Ammon's horn (tissue), 1 donor: ENCODE measurements at places on chromosomes 3 and 15.

- no peak for DNase-seq
Measured at GRCh38 chr3:195033531-195034091, 237.3 kb downstream of the XXYLT1 start.

GRCh38 chr15:55241891-55242290, 45.1 kb upstream of the RSL24D1 start:
- no peak for DNase-seq

DNA sequence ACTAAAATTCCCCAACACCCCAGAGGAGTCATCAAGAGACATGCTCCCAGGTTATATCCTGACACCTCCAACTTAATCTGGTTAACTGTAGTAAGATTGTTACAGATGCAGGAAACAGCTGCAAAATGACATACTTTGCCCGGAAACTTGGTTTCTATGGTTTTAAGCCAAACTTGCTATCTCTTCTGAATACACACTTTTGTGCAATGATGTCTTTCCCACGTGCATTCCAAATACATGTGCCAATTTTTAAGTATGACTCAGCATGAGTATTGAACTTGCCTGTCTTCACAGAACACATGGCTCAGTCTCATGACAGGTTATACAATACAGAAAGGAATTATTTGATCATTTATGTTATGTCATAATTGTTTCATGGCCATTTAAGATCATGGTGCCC, 207.0 kb upstream of the DCBLD2 start:
- no peak for DNase-seq

DNA sequence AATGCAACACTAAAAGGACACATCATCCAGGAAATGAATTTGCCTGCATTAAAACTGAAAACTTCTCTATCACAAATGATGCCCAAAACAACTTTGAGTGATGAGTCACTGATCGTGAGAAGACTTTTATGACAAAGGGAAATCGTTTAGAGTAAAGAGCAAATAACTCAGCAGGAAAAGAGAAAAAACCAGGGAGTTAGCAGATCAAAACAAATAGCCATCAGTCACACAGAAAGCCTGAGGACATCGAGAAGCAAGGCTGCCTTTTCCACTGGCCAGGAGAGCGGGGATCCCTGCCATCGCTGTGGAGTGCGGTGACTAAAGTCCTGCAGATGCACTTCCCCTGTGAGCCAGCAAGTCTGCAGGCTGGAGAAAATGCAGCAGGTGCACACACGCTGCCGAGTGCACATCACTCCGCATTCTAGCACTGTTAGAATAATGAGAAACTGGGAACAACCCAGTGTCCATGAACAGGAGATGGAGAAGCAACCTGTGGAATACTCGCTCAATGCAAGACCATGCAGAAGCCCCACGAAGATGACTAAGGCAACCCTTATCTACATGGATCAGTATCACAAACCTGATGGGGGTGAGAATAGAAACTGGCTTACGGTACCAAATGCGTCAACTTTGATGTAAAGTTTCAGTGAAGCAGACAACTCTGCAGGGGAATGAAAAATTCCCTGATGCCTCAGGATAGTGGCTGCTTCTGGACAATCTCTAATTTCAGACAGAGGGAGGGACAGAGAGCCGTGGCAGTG, 86.4 kb downstream of the NSMCE3 start:
- DNase-seq = no peak

DNA sequence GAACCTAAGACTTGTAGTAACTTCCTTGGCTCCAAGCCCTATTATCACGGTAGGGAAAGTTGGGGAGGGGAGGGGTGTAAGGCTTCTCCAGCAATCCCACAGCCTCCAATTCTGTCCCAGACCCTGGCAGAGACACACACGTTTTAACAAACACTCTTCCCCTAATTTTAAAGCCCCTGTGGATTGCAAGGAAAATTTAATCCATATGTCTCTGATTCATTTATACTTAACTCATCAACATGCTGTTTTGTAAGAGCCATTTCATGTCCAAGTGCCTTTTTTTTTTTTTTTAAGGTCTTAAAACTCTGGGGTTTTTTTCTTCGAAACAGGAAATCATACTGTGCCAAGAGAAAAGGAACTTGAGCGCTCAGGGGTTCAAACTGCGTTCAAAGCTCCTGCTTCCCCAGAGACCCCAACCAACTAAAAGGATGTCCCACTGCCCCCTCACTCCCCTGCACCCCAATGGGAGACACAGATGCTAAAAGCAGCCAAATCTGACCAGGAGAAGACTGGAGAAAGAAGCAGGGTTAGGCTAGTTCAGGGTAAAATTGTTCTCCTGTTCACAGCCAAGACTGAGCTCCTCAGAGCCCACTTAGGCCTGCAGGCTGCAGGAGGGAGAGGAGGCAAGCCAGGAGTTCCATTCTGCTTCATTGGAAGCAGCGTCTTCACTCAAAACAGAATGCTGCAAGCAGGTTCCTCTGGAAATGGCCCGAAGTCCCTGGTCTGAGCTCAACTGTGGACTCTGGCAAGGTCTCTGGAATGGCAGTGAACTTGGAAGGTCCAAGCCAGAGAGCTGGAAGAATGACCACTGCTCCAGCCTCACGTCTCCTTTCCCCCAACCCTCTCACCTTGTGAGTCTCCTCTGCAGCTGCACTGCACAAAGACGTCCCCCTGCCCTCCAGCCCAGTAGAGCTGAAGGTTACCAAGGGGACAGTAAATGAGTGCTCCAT, 172.5 kb downstream of the NTRK3 start:
- DNase-seq = peak; percentile 28

GRCh38 chr3:50163572-50164455, 8.7 kb downstream of the SEMA3F start:
- DNase-seq = peak; percentile 70

GRCh38 chr3:186532598-186533072, 11.5 kb downstream of the CRYGS start:
- no peak for DNase-seq

DNA sequence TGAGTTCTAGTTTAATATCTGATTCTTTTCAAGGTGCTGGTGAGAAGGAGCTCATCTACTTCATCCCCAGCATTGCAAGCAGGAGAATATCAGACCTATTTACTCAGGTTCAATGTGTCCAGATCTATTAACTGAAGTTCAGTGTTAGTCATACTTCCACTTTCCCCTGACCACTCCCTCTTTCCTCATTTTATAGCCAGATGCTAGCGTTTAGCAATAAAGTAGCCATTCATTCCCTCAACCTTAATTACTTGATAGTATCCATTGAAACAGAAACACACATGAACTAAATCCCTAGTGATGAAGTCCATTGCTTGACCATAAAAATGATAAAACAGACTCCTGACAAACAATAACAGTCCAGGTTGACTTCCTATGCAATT, 60.0 kb downstream of the RPL22L1 start:
- DNase-seq = no peak

- DNase-seq = peak; percentile 28
Measured at GRCh38 chr15:85607842-85608241, 186.9 kb downstream of the KLHL25 start.

DNA sequence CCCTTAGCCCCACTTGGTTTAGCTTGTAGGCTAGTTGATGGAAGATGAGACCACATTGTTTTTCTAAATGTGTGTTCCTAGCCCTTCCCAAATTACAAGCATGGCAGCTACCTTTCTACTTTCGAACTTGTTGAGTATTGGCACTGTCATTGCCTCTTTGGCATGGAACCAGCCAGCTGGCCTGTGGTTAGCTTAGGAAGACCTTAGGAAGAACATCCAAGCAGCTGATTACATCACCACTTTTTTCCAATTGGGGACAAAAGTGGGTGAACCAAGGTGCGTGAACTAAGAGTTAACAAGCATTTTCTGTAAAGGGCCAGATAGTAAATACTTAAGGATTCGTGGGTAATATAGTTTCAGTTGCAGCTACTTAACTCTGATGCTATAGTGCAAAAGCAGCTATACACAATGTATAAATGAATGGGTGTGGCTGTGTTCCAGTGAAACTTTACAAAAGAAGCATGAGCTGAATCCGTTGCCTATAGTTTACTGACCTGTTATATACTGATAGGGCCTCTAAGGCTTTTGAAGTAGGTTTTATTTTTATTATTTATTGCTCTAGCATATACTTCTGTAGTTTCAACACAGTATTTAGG, 8.5 kb downstream of the KLHL18 start:
- DNase-seq = no peak

DNA sequence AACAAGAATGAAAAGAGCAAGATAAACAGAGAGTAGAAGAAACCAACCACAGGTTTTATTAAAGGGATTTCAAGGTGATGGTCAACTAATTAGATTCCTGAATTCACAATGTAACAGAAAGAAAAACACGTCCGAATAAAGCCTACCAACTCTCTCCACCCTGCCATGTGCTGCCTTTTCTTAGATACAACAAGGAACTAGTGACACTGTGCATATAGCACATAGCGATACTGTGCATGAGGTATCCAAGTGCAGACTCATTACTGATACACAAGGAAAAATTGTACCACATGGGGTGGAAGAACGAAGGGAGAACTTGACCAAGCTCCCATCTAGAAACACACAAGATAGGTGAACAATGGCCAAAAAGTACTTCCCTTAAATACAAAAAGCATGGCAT, 154.6 kb downstream of the MAGI1 start:
- DNase-seq = no peak

DNA sequence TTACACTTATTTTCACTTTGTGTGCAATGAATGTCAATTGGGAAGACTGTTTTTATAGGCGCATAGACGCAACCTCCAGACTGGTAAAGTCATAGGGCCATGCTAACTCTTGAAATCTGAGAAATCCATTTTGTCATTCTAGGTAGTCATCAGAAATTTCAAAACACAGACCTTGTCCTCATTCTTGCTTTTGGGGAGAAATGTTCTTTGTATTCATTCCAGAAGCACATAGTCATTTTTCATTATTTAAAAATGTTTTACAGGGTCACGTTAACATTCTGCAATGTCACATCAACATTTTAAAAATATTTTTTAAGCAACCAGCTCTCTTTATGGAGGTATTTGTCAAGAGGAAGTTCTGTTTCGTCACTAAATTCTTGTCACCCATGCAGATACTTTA, 898.4 kb downstream of the PDCD6IP start:
- DNase-seq = no peak

DNA sequence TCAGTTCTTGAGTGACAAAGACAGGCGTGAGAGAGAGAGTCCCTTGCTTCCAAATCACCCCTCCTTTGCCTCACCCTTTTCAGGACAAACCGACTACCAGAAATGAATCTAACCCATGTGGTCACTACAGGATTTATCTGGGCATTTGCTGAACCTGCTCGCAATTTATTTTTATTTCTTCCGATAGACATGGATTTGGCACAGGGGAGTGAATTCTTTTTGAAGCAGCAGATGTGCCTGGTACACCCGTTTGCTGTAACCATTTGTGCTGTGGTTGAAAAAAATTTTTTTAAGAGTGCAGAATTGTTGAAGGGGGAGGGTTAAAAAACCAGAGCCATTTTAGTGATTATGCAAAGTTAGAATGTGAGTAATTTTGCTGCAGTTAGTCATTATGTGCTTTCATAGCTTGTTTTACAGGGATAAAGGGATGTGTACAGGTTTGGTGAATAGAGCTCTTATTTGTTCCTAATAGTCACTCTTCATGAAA, 442.0 kb downstream of the LPP start:
- DNase-seq = no peak
